ENCODE measurements at places on chromosomes 12 and 14.

- DNase-seq: no peak
Measured at GRCh38 chr14:104285508-104285840, 147.1 kb downstream of the KIF26A start.

DNA sequence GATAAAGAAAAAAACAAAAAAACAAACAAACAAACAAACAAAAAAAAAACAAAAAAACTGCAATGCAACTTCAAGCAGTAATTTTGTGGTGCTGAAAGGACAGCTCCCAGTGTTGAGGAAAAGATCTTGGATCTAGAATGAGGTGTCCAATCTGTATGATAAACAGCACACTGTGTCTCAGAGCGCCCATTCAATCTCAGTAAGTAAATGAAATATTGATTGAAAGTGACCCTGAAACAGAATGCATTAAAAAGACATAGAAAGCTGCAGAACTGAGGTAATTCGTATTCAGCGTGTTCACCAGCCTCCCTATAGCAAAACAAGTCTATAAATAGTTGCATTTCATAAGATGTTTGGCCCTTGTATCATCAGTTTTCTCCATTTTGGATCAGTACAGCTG, 153.0 kb downstream of the NOVA1 start:
- DNase-seq: no peak

GRCh38 chr14:106691601-106692291, 1165.4 kb downstream of the TMEM121 start:
- DNase-seq: peak; percentile 92

GRCh38 chr12:89836026-89836425, 127.4 kb upstream of the ATP2B1 start:
- no peak for DNase-seq

DNA sequence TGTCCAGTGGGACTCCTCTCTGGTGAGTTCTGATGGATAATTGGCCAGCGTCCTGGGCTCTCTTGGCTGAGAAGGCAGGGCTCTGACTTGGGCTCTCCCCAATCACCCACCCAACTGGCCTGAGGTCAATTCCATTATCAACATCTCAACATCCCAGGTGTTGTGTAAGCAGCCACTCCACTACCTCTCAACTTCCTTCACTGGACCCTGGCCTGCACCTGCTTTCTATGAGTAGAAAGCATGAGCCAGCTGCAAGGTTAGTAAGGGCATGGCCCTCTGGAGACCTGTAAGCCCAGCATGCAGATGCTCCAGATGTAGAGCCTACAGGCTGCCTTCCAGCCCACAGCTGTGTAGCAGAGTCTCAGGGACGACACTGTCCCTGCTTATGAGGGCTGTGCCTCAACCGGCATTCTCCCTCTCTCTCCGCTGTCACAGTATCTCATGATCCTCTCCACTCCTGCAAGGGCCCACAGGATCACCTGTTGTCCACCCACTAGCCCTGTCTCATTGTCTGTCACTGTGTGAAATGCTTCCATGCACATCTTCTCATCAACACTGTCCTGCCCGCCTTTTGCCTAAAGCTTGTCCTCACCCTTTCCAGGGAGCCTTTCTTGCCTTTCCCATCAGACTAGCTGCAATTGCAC, 5.4 kb upstream of the KRT81 start:
- DNase-seq: no peak

DNA sequence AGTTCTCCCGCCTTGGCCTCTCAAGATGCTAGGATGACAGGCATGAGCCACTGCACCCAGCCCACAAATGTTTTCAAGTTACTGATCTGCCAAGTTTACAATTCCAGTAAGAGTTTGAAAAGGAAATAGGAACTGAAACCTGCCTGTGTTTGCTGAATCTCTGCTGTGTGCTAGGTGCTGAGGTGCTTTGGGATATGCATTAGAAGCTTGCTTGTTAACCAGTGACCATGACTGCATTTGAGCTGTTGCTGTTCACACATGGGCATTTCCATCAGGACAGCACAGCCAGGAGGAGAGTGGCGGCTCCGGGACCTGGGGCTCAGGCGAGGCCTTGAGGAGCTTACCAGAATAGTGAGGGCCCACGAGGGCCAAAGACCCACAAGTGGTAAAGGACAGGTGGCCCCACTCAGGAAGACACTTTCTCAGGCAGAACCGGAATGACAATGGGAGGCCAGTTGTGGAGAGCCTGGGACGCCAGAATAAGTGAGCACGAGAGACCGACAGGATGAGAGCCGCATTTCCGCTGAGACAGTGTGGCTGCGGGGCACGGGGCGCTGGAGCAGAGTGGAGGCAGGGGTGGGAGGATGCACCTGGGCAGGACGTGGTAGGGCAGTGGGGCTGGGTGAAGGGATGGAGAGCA, 54.5 kb upstream of the MMP17 start:
- peak; percentile 21 for DNase-seq

DNA sequence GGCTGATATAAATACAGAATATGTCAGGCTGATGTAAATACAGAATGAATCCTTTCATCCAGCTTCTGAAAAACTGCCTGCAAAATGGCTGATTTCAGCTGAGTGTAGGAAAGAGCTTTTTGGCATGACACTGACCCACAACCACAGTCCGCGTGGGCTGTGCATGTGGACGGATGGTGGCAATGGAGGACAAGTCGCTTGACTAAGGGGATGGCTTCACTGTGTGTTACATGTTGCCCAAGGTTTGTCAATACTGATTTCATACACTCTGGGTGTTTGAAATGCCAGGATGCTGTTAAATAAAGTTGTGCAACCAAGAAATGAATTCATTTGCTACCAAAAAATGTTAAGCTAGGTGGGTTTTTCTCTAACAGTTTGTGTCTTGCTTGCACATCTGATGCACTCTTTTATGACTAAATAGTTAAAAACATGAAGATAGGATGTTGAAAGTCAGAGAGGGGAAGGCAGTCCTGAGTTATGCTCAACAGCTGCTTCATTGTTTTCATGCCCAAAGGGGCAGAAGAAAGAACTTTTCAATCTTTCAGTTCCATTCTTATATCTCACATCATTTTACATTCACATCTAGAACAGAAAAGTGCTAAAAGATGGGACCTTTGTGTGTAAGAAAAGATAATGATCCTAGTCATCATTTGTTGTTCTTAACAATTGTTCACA, 36.5 kb upstream of the OVCH1 start:
- no peak for DNase-seq

- peak; percentile 7 for DNase-seq
Measured at GRCh38 chr14:100488057-100488456, 99.2 kb downstream of the BEGAIN start.

DNA sequence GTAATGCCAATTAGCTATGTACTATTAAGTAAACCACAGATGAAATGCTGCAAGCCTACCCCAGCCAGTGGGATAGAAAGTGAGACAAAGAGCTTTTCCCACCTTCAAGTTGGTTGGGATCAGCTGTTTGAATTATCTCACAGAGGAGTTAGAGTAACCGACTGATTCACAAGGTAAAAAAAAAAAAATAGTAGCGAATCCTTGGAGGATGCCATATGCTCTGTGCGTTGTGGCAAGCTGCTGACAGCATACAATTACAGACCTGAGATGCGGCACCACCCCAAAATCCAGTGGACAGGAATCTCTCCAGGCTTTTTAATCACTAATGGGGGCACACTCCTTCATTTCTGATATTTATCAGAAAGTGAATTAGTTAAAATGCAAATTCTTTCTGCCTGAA, 157.0 kb upstream of the RMST start:
- DNase-seq: no peak

DNA sequence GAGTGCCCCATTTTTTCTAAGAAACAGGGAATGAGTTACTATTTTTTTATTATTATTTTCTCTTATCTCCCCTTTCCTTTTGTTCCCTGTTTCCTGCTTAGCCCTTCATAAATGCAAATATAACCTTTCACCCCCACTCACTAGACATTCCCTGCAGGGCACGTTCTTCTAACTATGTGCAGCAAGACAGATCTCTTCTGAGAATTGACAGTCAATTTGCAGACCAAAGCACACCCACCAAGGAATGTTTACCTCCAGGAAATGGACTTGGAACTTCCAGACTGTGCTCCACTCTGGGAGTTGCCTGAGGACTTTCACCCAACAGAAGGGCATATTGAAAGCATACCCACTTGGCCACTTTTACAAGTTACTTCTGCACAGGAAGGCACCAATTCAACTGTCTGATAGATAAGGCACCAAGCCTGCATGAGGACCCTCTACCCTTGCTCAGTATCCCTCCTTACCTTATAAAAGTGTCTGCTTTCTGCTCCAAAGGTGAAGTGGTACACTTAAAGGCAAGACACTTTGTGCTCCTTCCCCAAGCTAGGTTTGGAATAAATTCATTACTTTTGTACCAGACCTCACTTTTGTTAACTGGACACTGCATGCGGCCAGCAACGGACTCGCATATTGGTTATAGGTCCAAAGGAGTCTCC, 6.5 kb downstream of the TAS2R19 start:
- no peak for DNase-seq

DNA sequence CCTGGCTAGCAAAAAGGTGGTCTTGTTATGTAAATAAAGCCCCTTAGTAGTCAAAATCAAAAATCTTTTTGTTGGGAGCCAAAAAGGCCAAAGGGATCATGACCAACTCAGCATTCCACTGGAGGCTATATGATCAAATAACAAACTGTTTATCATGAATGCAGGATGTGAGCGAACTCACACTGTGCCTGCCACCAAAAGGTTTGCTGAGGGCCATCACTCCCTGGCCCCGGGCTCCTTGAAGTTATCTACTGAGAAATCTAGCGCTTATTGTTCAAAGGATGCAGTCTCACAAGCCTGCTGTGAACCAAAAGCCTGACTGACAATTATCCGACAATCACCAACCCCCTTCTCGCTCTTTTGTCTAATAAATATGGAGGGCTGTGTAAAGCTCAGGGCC, 107.2 kb upstream of the DDHD1 start:
- no peak for DNase-seq

Measured in activated CD4-positive, alpha-beta T cell treated with anti-CD3 and anti-CD28 coated beads, Interleukin-2, amount 50 U/mL, for 16 hours (primary cell).